Stimulated activated CD8-positive, alpha-beta memory T cell treated with anti-CD3 and anti-CD28 coated beads, Interleukin-2, amount 100 ng/mL, for 48 hours (primary cell): ENCODE measurements at places on chromosomes 13 and 19.

DNA sequence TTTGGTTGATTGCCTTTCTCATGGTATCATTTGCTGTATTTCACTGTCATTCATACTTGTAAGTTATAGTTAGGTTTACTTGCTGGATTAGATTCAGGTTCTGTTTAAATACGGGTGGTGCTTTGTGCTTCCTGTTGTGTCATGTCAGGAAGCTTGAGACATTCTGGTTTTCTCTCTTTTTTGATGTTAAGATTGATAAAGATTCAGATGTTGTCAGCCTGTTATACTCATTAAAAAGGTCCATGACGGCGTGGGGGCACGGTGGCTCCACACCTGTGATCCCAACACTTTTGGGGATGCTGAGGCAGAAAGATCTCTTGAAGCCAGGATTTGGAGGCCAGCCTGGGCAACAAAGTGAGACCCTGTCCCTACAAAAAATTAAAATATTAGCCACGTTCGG lies 45.7 kb downstream of the NAA16 start:
- DNase-seq: no peak

- no peak for DNase-seq
Observed at GRCh38 chr19:30064348-30064699, 122.3 kb downstream of the URI1 start.

DNA sequence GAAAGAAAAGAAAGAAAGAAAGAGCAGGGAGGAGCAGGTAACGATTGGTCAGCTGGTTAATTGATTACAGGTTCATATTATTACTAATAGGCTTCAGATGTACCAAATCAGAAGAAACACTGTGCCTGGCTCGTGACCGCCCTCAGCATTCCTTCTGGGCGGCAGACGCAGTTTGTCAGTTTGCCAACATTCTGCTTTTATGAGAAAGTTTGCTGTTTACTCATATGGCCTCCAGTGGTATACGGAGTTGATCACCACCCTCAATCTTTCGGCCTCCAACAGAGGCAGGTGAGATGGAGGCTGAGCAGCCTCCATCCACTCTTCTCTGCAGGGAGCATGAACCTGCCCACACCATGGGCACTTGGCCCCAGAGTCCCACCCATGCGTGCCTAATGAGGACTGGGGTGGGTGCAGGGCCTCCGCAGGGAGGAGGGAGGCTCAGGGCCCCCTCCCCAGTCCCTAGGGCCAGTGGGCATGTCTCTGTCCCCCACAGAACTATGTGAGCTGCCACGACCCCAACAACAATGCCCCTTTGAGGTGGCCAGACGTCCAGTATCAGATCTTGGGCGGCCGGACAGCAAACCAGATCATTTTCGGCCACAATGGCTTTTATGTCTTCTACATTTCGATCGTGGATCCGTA lies 8.8 kb downstream of the PRR22 start:
- DNase-seq: no peak

DNA sequence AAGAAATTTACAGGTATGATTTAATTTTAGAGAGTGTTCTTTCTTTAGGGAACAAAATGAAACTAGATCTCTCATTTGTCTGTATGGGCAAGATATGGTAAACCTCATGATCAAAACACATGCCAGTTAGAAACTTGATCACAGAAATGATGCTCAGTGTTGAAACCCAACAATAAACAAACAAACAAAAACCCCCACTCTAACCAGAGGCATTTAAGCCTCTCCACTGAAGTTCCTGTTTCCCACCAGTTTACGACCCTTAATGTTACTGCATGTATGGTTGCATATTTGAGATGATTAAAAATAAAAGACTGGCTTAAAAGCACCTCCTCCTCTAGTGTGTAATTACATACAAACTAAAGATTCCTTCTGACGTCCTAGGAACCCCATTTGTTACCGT lies 293.3 kb upstream of the MAB21L1 start:
- no peak for DNase-seq

DNA sequence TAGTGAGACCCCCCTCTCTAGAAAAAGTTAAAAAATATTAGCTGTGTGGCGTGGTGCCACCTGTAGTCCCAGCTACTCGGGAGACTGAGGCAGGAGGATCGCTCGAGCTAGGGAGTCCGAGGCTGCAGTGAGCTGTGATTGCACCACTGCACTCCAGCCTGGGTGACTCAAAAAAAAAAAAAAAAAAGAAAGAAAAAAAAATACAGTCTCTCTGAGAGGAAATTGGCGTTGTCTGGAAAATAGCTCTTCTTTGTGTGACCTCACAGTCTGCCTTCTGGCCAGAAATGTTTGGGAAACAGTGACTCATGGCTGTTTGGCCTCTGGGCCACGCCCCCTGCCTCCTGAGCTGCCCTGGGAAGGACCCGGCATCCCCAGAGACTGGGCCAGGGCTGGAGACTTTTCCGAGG lies 10.7 kb downstream of the MARCHF2 start:
- DNase-seq: no peak
